Activated CD8-positive, alpha-beta memory T cell treated with anti-CD3 and anti-CD28 coated beads for 1 hour (primary cell): ENCODE measurements at places on chromosomes 12 and 14.

DNA sequence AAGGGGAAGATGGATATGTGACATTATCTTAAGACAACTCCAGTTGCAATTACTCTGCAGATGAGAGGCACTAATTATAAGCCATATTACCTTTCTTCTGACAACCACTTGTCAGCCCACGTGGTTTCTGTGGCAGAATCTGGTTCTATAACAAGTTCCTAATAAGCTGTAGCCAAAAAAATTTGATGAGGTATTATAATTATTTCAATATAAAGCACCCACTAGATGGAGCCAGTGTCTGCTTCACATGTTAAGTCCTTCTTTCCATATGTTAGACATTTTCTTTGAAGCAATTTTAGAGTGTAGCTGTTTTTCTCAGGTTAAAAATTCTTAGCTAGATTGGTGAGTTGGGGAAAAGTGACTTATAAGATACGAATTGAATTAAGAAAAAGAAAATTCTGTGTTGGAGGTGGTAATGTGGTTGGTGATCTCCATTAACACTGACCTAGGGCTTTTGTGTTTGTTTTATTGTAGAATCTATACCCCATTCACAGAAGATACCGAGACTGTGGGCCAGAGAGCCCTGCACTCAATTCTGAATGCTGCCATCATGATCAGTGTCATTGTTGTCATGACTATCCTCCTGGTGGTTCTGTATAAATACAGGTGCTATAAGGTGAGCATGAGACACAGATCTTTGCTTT is 36.9 kb downstream of the PSEN1 start:
- DNase-seq = no peak

GRCh38 chr12:27807063-27807703 is 27.1 kb upstream of the MANSC4 start:
- no peak for DNase-seq

- no peak for DNase-seq
Observed at GRCh38 chr12:77058740-77059139, 6.6 kb downstream of the E2F7 start.

- DNase-seq = no peak
Observed at GRCh38 chr14:96079066-96079465, 39.9 kb downstream of the C14orf132 start.

DNA sequence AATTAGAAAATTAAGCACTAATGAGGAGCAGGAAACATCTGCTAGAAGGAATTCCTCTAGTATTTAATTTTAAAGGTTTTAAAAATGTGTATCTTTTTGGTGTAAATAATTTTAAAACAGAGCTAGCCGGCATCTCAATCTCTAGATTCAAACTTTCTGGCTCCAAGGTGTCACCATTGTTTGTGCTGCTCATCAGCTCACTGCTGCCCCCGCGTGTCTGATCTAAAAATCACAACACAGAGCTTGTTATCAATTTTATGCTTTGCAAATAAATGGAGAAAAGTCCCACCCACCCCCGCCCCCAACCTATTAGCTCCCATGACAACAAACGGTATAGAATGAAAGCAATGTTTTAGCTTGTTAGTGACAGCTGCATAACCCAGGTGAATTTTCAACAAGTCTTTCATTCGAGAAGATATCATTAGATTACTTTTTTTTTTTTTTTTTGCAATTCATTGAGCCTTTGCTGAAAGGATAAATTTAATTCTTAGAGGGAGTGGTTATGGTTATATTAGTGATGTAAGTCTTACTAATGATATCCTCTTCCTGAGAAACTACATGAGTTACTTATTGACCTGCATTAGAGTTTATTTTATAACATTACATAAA is 11.3 kb upstream of the ABHD12B start:
- DNase-seq = peak; percentile 79

DNA sequence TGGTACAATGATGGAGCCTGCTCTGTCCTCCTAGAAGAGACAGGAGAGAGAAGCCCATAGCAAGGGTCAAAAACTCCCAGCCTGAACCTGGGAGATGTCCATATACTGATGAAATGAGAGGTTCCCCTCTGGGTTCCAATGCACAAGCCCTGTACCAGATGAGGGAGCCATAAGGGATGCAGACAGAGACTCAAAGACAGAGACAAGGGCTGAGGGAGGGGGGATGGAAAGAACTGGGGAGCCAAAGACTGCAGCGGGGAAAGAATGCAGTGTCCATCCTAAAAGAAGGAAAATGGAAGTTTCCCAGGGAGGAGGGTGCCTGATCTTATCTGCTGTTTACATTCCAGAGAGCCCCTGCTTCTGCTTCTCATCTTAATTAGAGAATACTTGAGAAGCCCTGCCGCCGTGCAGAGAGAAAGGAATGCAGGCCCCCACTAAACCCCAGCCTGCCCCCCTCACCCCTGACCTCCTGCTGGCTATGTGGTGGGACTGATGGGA is 27.7 kb downstream of the KRT18 start:
- DNase-seq = no peak

- no peak for DNase-seq
Observed at GRCh38 chr12:121224591-121224990, 14.7 kb downstream of the P2RX4 start.

DNA sequence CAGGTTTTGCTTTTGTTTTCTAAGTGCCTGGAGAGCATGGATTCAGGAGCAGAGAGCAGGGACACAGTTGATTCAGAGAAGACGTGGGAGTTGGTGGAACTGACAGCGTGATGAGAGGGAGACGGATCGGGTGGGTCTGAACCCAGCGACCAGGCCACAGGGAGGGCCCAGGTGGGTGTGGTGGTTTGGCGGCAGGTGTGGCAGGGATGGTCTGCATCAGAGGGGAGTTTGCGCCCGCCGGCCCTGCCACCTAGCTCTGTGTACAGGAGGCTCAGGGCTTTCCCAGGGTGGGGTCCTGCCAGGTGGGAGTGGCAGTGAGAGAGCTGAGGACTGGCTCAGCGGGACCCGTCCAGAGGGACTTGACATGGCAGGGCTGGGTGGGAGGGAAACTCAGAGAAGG is 33.3 kb upstream of the DIO3 start:
- no peak for DNase-seq

GRCh38 chr14:77882098-77882497 is 82.2 kb downstream of the ADCK1 start:
- no peak for DNase-seq

GRCh38 chr14:74935360-74935680 is 12.3 kb upstream of the RPS6KL1 start:
- no peak for DNase-seq

DNA sequence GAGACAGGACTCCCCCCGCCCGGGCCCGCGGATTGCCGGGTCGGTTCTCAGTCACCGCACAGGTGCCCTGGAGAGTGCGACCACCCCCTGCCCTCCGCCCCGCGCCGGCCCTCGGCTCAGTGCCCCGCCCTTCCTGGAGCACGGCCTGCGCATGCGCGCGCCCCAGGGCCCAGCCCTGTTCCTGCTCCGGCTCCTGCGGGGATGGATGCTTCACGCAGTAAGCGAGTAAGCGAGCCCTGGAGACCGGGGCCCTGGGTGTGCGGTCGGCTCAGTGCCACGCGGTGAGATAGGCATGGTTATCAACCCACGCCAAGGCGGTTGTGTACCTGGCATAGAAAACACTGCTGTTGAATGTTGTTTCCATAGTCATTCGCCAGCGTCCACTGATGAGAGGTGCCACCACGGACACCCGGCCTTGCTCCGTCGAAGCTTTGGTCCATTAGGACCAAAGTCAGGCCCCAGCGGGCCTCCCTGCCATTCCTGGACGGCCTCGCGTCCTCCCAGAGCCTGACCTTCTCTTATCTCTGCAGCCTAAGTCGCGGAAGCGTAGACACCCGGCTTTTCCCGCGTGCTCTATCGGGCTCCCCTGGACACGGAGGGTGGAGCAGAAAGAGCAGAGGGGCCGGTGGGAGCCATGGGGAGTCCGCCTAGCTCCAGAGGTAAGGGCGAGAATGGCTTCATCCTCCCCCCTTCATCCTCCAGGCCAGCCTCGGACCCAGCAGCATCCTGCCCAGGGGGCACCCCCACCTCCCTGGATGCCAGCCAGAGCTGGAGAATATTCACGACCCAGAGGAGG is 90.6 kb downstream of the PAPOLA start:
- DNase-seq = peak; percentile 25

GRCh38 chr12:19893514-19893913 is 454.2 kb downstream of the AEBP2 start:
- DNase-seq = no peak

GRCh38 chr12:42757624-42758119 is 168.1 kb upstream of the PRICKLE1 start:
- no peak for DNase-seq

DNA sequence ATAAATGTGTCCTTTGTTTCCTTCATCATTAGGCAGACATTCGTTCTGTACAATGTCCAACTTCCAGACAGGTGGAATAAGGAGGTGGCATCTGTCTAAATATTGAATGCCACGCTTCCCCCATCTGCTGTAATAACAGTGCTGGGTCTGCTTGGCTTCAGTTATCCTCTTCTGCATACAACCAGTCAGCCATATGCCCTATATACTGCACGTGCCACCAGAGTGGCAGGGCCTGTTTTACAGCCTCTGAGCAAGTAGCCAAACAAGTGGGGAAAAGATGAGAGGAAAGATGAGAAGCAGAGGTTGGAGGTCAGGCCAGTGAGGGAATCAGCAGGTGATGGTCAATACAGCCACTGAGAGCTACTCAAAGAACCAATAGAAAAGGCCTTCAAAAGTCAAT is 55.4 kb downstream of the OTX2 start:
- DNase-seq = no peak

DNA sequence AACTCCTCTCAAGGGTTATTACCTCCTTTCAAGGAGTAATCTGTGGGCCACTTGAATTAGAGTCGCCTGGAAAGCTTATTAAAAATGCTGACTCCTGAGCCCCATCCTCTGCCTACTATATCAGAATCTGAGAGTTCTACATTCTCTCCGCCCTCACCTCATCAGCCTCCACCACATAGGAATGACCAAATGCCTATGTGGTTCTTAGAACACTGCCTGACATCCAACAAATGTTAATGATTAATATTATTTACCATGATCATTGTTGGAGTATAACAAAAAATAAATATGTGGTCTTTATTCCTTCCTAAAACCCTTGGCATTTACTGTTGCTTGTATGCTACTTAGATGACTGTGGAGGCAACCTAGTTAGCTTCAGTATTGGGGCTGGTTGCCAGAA is 91.9 kb downstream of the BBS10 start:
- DNase-seq = no peak

GRCh38 chr14:76880449-76880848 is 54.2 kb downstream of the LRRC74A start:
- no peak for DNase-seq

DNA sequence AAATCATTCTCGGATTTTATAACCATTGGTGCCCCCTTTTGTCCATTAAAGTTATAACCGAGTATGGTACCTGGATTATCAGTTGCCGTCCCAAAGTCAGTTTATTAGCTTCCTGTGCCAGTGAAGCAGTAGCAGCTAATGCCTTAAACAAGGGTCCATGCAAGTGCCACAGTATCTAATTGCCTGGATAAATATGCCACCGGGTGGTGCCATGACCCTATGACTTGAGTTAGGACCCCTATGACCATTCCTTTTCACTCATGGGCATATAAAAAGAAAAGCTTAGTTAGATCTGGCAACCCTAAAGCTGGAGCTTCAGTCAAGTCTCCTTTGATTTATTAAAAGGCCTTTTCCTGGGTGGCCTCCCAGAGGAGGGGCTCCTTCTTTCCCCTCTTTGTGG is 1314.6 kb downstream of the TMEM121 start:
- DNase-seq = no peak

- no peak for DNase-seq
Observed at GRCh38 chr14:57362361-57362760, 28.0 kb upstream of the NAA30 start.

GRCh38 chr14:100698066-100698465 is 28.6 kb upstream of the DLK1 start:
- no peak for DNase-seq

GRCh38 chr14:85420707-85421106 is 109.2 kb upstream of the FLRT2 start:
- DNase-seq = no peak

- DNase-seq = no peak
Observed at GRCh38 chr14:37870632-37871346, 275.4 kb downstream of the TTC6 start.

- DNase-seq = no peak
Observed at GRCh38 chr12:93419388-93420034, 22.2 kb downstream of the UBE2N start.

DNA sequence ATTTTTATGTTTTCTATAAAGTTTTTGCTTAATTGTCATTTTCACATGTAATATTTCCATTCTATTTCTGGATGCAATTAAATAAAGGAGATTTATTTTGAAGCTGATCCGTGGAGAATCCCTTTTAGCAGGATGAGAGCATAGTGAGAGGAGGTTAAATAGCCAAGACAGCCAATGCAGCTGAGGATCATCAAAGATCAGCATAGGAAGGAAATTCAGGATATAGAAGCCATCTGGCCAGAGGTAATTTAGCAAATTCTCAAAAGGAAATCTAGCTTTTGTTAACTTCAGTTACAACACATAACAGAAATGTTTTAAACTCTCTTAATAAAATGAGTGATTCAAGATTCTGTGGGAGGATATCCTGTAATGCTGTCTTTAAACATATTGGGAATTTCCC is 122.8 kb upstream of the PDE3A start:
- no peak for DNase-seq

GRCh38 chr12:57157588-57158173 is 10.3 kb upstream of the LRP1-AS start:
- no peak for DNase-seq

DNA sequence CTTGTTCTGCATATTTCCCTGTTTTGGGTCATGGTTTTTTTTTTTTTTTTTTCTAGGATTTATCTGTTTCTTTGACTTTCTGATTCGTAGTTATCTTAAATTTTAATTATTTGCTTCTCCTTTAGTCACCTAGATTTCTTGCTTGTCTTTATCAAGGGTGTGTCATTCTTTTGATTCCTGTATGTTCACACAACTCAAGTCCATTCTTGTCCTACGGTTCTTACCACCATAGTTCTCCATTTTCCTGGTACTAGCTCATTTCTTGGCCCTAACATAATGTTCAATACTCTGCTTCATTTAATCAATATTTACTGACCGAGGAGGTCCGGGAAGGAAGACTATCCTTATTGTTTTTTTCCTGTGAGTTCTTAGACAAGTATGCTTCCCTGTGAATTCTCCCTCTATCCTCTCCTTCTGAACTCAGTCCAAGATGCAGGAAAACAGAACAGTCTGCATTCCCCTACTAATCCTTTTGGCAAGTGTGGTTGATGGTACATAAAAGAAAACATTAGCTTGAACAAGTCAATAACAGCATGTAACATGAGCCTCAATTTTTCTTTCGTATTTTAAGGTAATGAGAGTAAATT is 1346.4 kb upstream of the SEL1L start:
- no peak for DNase-seq

- DNase-seq = no peak
Observed at GRCh38 chr12:120674097-120674636, 12.8 kb upstream of the MLEC start.

DNA sequence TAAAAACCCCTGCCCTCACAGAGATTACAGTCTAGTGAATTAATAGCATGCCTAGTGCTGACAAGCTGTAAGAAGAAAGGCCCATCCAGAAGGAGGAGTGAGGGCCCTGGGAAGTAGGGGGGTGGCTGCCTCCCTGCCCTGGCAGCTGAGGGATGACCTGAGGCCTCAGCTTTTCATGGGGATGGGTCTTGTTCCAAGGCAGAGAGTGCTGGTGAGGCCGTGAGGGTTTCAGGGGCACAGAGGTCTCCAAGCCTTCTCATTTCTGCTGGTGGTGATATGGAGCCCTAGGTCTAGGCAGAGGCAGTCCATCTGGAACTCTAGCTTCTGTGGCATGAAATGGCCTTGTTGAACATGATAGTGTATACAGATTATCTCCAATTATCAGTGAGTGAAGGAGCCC is 114.4 kb downstream of the ZFP36L1 start:
- no peak for DNase-seq
